ENCODE measurements at places on chromosomes 7 and 10. TPM values are rescaled to one million over a fixed set of nuclear protein-coding genes. Genes with fewer than 3 reads are reported as not detected.

GRCh38 chr10:130432271-130432670 lies 296.1 kb downstream of the GLRX3 start:
- DNase-seq, result no peak

DNA sequence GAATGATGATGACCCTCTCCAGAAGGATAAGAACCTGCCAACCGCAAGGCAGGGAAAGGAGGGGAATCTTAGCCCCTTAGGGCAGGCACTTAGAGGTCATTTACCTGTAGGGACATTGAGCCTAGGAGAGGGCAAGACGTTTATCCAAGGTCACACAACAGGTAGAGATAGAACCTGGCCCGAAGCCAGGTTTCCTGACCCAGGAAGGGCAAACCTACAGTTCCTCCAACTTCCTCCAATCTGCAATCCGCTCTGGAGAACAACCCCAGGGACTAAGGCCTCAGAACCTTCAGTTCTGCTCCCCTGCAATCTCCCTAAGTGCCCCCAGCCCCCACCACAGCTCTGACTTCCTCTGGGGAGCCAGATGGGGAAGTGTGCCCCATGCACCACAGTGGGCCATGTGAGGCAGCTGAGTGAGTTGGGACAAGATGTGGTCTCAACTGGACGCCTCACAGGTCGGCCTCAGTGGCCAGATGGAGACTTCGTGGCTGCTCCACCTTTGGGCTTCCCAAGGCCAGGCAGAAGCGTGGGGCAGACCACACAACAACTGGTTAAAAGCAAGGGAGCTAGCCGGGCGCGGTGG lies 1.4 kb upstream of the PSAP start:
- no peak for DNase-seq

FGL2 gene
- 31.3 TPM for total RNA-seq

- DNase-seq, result no peak
Observed at GRCh38 chr10:30709700-30710358, 80.3 kb upstream of the LYZL2 start.

DNA sequence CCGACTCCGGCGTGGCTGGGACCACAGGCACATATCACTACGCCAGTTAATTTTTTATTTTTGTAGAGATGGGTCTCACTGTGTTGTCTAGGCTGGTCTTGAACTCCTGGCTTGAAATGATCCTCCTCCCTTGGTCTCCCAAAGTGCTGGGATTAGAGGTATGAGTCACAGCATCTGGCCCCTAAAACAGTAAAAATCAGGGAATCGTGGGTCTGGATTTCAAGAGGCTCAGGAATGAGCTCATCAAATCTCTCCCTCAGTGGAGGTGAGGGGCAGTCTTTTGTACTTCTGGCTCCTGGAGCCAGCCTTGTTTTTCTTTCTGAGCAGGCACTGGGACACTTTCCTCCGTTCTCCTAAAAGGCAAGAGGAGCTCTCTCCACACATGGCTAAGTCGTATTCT lies 32.1 kb upstream of the RHEB start:
- DNase-seq, result no peak

DNA sequence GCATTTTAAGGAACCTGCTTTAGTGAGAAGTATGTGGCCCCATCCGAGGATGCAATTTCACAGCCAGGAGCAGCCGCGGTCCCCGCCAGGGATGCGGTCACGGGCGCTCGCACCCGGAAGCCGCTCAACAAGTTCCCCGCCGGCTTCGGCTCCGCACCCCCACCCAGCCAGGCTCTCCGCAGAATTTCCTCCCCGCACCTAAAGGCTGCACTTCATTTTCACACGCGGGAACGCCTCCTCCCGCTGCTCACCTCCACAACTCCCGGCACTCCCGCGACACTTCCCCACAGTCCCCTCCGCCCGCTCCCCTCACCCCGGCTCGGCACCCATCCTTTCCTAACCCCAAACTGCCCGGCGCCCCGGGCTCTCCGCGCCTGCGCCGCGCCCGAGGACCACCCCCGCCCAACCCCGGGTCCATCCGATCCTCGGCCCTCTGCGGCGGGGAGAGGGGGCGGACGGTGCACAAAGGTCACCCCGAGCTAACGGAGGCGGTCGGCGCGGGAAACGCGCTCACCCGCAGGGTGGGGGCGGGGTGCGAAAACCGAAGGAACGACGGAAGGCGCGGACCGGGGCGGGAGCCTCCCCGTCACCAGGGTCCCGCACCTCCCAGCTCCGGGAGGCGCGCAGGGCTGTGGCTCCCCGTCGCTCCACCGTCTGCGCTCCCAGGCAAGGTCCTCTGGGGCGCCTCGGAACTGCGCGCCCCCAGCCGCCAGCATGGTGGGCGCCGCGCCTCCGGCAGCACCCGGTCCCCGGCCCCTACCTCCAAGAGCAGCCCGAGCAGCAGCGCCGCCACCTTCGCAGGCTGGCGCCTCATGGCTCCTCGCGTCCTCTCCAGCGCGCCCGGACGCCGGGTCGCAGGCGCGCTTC lies 558 bp downstream of the VOPP1 start:
- DNase-seq, result no peak

STEAP2 gene
- 10.9 TPM for total RNA-seq

DNA sequence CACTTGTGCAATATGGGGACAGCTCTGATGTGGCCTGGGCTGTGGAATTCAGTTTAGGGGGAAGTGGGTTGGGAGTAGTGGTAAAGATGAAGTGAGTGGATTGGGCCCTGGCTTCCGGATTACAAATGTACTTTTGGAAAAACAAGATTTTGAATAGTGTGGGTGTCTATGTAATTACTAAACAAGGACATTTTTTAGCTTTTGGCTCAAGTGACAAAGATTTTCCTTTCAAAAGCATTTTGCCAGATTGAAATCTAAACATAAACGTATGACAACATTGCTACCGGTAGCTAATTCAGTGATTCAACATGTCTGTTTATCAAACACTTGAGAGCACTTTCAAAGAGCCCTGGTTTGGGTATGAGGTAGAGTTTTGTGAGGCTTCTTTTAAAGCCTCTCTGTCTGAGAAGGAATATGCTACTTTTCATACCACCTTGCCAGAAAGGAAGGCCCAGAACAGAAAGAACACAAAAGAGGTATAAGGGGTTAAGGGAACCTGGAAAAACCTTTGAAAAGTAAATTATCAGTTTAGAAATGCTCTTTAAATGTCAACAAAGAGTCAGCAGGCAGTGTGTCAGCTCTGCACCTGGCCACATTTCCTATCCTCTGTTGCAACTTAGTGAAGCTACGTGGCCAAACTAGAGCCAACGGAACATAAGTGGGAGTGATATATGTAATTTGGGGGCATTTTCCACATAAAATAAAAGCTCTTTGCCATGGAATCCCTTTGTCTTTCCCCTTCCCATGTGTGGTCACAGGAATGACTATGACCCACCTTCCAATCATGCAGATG lies 516.1 kb downstream of the NRG3 start:
- DNase-seq, result no peak

ERV3-1 gene
- total RNA-seq, result 85.8 TPM

NPC1L1 gene
- total RNA-seq, result 0.32 TPM

- DNase-seq, result no peak
Observed at GRCh38 chr7:6422926-6423632, 24.7 kb downstream of the DAGLB start.

- DNase-seq, result no peak
Observed at GRCh38 chr10:11469575-11470391, 141.7 kb downstream of the USP6NL start.

GRCh38 chr7:67950321-67951083 lies 953.9 kb downstream of the TYW1 start:
- no peak for DNase-seq

DNA sequence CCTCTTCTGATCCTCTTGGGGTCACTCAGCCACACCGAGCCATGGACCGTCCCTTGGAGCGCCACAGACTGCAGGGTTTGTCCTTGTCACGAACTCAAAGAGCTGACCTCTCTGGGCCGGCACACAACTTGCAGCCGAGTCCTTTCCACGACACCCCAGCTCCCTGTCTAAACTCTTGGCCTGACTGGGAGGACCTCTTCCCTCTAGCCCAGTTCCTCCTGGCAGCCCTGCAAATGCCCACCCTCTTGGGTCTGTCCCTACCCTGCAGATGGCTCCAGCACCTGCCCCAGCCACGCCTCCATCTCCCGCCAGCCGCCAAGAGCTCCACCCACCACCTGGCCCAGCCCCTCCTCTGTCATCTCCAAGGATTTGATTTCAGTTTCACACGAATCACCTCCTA lies 339.2 kb downstream of the DNAJB6 start:
- DNase-seq, result no peak

DNA sequence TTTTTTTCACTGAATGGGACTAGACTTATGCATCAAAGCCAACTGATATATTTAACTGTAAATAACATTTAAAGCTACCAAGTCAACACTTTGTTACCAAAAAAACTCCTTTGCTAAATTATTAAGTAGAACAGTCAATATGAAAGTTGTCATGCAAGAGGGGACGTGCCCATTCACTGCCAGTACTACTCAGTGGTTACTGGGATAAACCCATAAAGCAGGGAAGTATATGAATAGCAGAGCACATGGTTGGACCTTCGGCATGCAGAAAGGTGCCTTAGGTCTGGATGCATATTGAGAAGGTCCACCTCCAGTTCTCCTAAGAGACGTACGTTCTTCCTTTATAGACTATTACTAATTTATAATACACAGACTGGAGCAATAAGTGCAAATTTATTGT lies 120.1 kb downstream of the SVOPL start:
- no peak for DNase-seq

TWIST1 gene
- 11.0 TPM for total RNA-seq

- DNase-seq, result no peak
Observed at GRCh38 chr7:44607141-44608068, 978 bp downstream of the OGDH start.

DNA sequence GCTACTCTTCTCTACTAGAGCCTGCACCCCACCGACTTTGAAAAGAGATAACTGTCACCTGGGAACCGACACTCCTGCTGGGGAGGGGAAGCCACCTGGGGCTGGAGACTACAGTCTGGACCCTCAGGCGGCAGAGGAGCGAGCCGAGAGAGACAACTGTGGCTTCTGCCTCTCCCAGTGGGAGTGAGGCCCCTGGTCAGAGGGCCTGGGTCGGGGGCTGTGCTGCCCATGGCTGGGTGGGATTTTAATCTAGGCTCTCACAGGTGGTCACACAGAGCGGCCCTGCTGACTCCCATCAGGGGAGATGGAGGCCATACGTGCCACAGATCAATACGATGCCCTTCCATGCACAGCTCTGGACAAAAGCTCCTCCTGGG lies 372.1 kb downstream of the DNAJB6 start:
- DNase-seq, result no peak

DNA sequence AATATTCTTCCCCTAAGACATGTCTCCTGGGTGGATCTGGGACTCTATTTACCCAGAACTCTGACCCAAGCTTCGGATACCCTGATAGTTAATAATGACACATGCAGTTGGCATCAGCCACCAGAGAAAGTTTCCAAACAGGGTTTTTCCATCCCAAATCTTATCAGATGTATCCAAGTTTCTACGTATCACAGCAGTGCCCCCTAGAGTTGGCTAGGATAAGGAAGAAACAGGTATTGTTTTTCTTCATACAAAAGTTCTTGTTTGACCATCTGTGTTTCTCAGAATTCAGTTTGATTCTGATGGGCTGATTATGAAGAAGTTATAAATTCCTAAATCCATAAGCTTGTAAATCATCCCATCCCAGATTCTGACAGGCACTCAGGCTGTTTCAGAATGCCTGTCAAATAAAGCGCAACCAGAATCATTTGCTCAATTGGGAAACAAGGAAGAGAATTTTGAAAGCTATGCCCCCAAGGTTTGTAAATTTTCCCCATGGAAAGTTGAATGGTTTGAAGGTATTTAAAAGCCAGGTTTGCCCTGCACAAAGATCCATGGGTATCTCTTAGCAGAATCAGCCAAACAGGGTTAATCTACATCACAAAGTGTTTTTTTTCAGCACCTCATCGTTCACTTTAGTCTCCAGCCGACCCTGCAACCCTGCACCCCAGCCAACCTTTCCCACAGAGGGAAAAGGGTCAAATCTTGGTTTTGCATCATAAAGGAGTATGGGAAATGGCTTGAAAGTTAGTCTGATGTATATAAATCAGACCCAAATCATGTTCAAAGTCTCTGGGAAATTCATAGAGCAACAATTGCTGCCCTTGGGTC lies 47.4 kb downstream of the NRAP start:
- no peak for DNase-seq

GRCh38 chr10:28331841-28332240 lies 29.0 kb upstream of the MPP7 start:
- no peak for DNase-seq

- no peak for DNase-seq
Observed at GRCh38 chr10:72105710-72106109, 17.4 kb upstream of the SPOCK2 start.

- no peak for DNase-seq
Observed at GRCh38 chr7:92716825-92717580, 119.4 kb downstream of the CDK6 start.

DNA sequence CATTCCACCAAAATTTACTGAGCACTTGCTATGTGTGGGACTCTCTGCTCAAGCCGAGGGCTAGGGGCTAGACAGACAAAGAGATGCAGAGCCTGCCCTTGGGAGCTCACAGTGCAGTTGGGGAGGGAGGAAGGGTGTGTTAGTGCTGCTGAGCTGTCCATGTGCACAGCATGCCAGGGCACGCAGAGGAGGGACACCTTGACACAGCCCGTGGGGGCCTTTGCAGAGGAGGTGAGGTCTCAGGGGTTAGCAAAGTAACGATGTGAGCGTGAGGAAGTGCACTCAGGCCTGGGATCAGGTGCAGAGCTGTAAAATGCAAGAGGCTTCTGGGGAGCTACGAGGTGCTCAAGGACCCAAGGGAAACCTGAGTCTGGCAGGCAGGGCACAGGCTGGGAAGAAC lies 16.3 kb downstream of the PRKCQ start:
- DNase-seq, result no peak

DNA sequence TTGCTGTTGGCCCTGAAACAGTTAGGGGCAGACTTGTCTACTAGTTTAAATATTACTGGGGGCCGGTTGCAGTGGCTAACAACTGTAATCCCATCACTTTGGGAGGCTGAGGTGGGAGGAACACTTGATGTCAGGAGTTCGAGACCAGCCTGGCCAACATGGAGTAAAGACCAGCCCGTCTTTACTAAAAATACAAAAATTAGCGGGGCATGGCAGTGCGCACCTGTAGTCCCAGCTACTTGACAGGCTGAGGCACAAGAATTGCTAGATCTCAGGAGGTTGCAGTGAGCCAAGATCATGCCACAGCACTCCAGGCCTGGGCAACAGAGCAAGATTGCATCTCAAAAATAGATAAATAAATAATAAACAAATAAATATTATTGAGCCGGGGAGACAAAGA lies 7.6 kb downstream of the ITGB8 start:
- no peak for DNase-seq

DNA sequence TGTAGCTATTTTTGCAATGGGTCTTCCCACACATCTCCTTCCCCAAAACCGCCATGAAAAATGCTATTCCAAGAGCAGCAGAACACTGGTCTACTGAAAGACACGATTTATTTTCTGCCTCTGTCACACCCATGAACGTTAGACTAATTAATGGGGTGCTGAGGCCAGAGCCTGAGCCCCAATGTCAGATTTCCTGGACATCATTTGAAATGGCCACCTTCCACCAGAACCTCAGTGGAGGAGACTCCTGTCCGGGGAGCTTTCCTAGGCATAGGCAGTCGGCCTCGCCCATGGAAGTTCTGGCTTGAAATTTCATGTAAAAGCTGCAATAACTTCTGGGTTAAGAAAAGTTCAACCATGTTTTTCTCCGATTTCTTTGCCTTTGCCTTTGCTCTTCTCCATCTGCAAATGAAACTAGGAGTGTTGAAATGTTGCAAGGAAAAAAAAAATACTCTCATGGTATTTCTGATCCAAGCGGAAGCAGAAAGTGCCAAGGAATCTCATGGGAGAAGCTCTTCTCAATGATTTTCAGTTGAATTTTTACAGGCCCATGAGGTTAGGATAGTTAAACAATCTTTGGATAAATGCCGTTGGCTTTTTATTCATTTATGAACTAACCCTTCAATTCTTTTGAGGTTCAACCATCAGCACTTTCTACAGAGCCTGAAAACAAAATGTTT lies 570.8 kb upstream of the MGMT start:
- DNase-seq, result no peak

MACC1 gene
- 5.8 TPM for total RNA-seq

AGAP6 gene
- total RNA-seq, result 13.8 TPM
